Naive thymus-derived CD8-positive, alpha-beta T cell (primary cell): ENCODE measurements at places on chromosomes 1 and 21. TPM values are rescaled to one million over a fixed set of nuclear protein-coding genes. Genes with fewer than 3 reads are reported as not detected.

DNA sequence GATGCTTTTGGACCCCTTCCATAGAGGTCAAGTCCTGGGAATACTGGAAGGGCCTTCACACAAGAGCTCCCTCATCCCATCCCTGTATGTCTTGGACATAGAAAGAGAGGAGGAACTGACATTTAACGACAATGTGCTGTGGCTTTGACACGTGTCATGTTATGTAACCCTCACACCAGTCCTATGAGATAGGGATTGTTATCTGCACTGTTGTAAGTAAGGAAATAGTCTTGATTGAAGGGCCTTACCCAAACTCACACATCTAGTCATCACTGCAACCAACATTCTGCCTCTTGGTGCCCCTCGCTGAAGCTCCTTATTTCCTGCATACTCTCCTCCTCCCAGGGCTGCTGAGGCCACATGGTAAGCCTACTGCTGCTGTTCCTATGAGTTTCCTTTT, 63.7 kb upstream of the ANGPTL1 start:
- no peak for DNase-seq

DNA sequence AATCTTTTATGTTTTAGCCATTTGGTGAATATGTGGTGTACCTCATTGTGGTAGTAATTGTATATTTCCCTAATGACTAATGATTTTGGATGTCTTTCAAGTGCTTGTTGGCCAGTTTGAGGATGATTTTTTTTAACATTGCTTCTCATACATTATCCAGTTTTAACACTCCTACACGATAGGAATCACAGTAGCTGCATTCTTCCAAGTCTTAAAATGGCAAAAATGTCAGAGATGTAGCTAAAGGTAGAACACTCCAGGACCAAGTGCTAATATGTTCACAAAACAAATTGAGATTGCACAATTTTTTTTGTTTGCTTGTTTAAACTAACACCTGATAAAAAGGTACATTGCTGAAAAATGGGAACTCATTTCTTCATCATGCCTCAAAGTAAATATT, 11.7 kb downstream of the USP25 start:
- no peak for DNase-seq

ST6GALNAC5 gene
- polyA plus RNA-seq, result not detected

MAP3K7CL gene
- 2.6 TPM for polyA plus RNA-seq

EXTL1 gene
- not detected for polyA plus RNA-seq

DPYD gene
- 36.4 TPM for polyA plus RNA-seq

CFHR2 gene
- polyA plus RNA-seq, result not detected

DNA sequence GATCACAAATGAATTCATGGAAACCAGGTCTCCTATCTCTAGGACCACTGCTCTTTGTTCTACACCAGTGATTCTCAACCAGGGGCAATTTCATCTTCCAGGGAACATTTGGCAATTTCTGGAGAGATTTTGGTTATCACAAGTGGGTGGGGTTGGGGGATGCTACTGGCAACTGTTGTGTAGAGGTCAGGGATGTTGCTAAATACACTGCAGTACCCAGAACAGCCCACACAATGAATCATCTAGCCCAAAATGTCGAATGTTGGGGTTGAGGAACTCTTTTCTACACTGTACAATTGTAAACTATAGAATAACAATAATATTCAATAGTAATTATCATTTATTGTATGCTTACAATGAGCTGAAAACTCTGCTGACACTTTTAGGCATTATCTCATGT, 55.7 kb upstream of the UBE2U start:
- no peak for DNase-seq

HSD11B1 gene
- 0.30 TPM for polyA plus RNA-seq

DNA sequence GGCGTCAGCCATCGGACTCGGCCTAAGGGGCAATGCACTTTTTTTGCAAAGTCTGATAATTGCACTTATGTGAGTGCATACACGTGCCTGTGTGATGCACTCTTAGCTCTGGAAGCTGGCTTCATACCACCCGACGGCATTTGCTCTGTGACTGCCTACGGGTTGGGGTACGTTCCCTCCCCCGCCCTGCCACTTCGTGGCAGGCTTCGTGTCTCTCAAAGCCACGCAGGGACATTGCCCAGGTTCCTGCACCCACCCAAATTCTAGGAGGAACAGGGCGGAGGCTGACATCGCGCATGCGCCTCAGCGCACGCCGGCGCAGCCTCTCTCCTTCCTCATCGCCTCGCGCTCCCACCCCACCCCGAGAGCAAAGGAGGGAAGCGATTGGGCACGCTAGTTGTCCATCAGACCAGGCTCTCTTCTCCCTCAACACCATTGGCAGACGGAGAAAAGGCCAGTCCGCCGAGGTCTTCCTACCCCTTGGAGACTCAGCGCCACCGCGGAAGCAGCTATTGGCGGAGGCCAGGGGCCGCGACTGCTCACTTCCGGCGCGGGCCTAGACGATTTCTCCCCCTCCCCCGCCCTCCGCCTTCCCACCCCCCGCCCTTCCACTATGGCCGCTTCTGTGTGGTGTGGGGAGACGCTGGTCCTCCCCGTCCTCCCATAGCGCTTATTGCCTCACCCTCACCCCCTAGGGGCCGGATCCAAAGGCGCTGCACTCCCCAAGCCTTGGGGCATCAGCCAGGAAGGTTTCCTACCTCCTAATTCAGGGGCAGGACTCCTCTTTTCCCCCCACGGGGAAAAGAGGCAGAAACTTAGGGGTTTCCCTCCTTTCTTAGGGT, at the start of gene INTS3:
Gene INTS3 (plus strand): TSS at position 588 of the 842 bp plus-strand sequence. CDS start 585 bp downstream, outside the sequence.
- peak; percentile 100 for DNase-seq

KRTAP19-3 gene
- polyA plus RNA-seq, result not detected

GRCh38 chr1:97738270-97738669, 182.6 kb downstream of the DPYD start:
- no peak for DNase-seq

DNA sequence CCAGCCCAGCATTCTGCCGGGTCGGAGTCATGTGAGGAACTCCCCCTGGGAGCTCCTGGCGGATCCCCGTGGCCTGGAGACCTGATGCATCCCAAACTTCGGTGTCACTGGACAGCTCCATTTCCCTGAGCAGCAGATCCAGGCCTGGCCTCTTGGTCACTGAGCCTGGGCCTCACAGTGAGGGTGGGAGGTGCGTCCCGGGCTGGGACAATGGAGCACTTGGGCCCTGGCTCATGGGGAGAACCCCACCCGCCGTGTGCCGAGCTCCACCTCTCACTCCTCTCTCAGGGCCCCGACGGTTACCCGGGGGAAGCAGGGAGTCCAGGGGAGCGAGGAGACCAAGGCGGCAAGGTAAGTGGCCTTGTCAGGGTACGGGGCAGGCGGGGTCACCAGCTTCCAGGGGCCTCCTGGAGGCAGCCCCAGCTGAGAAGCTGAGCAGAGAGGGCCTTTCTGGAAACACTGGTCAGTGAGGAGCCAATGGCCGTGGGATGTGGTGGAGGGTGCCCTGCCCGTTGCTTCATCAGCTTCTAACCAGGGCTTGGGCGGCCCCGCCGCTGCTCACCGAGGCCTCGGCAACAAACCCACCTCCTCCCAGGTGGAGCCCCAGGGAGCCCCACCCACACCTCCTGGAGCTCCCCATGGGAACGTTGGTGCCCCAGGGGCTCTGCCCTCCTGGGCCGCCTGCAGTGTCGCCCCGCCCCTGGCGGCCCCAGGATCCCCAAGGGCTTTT, 19.8 kb downstream of the COL6A2 start:
- DNase-seq, result no peak

GRCh38 chr1:39082010-39082799, 56.1 kb downstream of the NDUFS5 start:
- no peak for DNase-seq

DNA sequence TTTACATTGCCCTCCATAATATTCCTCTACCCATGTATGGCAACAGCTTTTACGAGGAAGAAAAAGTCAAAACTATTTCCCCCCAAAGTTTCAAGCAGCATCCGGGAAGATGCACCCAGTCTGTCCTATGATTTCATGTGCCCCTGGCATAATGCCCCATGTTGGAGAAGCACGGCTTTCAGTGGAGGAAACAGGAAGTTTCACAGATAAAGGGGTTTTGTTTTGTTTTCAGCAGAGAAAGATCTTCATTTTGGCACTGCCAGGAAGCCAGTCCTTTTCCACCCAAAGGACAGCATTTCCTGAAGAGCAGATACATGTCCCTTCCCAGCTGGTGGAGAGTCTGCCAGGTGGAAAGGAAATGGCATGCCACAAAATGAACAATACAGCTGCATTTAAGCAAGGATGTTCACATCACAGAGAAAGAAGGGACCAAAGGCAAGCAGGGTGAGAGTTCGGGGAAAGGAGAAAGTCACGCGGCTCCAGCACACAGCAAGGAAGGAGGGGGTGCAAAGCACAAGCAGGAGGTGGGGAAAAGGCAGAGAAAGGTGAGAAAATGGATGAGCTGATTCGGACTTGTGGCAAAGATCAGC, 95.3 kb upstream of the HIVEP3 start:
- no peak for DNase-seq

MX2 gene
- polyA plus RNA-seq, result 49.6 TPM

DNA sequence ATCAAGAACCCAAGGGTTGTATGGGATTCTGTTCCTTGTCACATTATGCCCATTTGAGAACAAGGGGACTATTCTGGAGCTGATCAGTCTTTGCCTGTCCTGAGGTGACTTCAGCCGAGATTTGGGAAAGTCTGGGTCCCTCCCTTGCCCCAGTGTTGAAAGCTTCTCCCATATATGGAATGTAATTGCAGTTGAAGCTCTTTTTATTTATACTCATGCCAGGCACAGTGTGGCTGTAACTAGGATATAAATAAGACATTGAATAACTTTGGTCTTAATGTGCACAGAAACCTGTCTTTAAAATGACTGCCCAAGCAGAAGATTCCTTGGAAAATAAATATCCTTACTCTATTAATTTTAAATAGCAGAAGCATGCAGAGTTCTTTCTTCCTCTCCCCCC, 15.2 kb downstream of the AKNAD1 start:
- no peak for DNase-seq

CRP gene
- not detected for polyA plus RNA-seq

- DNase-seq, result no peak
These were observed 36.6 kb downstream of the NIBAN1 start for GRCh38 chr1:184937729-184938128.

DNA sequence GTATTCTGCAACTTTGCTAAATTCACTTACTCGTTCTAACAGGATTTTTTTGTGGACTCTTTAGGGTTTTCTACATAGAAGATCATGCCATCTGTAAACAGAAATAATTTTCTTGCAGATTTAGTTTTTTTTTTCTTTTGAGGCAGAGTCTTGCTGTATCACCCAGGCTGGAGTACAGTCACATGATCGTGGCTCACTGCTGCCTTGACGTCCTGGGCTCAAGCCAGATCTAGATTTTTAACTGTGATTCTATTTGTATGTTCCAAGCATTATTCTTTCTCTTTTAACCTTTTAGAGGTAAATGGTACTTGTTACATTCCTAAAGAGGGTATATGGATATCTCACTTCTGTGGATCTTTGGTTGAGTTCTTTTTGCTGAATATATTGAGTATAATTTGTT, 18.6 kb downstream of the FABP3 start:
- no peak for DNase-seq

LMNA gene
- 0.75 TPM for polyA plus RNA-seq
